ENCODE measurements at places on chromosomes 11 and 22.

DNA sequence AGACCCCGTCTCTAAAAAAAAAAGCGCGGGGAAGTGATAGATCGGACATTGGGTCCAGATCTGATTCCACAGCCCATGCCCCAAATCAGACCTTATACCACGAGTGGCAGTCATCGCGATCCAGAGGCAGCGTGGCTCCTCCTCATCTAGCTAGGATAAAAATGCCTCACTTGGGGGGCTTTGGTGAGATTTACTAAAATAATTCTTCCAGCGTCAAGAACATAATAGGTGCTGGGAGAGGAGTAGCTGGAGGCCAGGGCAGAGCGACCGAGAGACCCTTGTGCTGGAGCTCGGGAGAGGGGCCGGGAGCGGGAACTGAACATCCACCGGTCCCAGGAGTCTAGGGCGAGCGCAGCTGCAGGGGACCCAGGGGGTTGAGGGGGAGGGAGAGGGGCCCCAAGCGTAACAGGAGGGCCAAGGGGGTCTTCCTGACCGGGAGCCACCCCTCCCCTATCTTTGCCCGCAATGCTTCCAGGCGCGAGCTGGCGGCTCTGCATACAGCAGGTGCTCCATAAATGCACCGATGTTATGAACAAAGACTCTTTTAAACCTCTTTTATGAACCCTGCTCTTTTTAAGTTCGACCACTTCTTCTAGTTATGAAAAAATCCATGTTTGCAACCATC lies 823 bp upstream of the CPT1A start:
- no peak for DNase-seq

- no peak for DNase-seq
Observed at GRCh38 chr22:43036282-43036829, 21.4 kb upstream of the PACSIN2 start.

- DNase-seq: no peak
Observed at GRCh38 chr22:38781033-38781432, 12.9 kb downstream of the DNAL4 start.

GRCh38 chr11:129922674-129923073 lies 27.3 kb upstream of the NFRKB start:
- no peak for DNase-seq

Measured in hematopoietic multipotent progenitor cell treated with erythropoietin and hydrocortisone succinate and interleukin-3 and kit ligand, for 15 days (in vitro differentiated cells).